Left cardiac atrium (tissue), 4 donors: ENCODE measurements at places on chromosomes 3 and 15. TPM values are rescaled to one million over a fixed set of nuclear protein-coding genes. Genes with fewer than 3 reads are reported as not detected.

- DNase-seq: no peak
Measured at GRCh38 chr15:66822114-66822513, 120.1 kb downstream of the SMAD6 start.

DNA sequence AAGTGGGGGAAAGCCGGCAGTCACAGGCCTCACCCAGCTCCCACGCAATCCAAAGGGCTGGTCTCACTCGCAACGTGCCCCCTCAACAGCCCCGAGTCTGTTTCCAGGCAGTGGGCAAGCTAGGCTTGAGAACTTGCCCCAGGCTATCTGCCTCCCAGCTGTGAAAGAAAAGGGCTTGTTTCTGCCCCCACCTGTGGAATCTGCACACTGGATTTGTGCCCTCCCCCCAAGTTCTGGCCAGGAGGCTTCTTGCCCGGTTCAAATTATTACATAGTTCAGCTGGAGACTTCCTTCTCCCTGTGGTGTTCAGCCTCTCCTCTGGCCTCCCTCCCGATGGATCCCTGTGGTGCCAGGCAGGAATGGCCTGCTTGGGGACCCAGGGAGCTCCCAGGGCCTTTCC lies 283.9 kb upstream of the LYSMD4 start:
- DNase-seq: no peak

DNA sequence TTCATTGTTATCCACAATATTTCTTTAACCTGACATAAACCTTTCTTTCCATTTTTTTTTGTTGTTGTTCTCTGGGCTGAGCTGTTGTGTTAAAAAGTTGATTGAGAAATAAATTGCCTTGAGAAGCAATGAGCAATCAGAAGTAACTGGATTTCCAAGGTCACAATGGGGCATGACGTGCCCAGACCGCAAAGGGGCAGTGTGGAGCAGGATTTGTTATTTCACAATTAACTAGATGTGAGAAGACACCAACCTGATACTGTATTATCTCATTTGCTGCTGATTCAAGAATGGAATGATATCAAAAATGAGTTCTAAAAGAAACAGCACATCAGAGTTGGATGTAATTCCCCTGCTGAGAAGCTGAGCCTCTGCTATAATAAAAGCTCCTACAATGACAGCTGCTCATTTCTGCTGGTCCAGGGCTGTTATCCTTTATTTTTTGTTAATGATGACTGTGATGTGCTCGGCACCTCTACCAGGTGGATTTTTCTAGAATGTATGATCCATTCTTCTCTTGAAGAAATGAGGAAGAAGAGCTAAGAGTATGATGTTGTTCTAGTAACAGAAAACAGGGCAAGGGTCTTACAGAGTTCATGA lies 28.1 kb downstream of the CPNE4 start:
- no peak for DNase-seq

RARRES1 gene
- 117 TPM for total RNA-seq

WDR93 gene
- not detected for total RNA-seq

DNA sequence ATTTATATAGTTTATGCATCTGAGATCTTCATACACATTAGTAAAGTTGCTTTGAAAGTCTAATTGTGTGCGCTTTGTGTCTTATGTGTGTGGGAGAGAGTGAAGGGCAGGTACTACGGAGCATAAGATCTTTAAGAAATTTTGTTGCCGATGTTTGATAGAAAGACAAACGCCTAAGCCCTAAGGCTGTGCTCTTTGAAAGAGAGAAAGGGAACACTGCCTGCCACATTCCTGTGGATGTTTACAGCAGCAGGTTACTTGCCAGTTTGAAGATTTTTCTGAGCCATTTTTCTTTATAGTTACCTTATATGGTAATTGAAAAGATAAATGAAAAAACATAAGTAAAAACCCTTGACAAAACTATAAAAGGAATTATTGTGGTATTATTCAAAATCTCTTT lies 17.0 kb downstream of the DTWD1 start:
- DNase-seq: no peak

DNA sequence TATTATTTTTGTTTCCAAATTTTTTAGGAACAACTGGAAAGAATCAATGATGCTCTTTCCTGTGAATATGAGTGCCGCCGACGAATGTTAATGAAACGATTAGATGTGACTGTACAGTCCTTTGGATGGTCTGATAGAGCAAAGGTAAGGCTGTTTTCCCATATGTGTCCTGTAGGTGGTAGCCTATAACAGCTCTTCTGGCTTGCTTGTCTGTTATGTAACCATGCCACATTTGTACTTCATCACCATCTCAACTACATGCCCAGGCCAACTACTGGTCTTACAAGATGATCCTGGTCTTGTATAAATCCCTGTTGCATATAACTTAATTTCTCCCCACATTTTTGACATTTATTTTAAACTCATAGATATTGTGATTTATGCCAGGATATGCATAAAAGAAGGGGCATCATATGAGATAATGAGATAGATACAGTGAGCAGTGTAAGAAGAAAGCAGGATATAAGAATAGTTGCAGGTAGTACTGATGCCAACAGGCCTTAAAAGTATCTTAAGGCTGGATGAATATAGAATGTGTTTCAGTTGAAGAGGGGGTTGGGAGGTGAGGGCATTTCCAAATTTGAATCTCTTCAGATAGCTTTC lies 20.3 kb downstream of the FAM98B start:
- DNase-seq: no peak

USP8 gene
- total RNA-seq: 46.7 TPM

DNA sequence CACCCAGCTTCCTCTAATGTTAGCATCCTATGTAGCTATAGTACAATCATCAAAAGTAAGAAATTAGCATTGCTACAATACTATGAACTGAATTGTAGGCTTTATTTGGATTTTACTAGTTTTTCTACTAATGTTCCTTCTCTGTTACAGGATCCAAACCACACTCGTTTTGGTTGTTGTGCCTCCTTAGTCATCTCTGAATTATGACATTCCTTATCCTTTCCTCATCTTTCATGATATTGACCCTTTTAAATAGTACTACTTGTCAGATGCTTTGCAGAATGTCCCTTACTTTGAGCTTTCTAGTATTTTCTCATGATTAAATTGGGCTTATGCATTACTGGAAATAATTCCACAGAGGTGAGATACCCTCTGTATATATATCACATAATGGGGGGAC lies 265.4 kb downstream of the VPS13C start:
- no peak for DNase-seq

- DNase-seq: no peak
Measured at GRCh38 chr15:85744579-85744978, 50.1 kb downstream of the KLHL25 start.

- DNase-seq: no peak
Measured at GRCh38 chr3:128195802-128196201, 42.5 kb downstream of the EEFSEC start.

IGSF11 gene
- 2.2 TPM for total RNA-seq

DNA sequence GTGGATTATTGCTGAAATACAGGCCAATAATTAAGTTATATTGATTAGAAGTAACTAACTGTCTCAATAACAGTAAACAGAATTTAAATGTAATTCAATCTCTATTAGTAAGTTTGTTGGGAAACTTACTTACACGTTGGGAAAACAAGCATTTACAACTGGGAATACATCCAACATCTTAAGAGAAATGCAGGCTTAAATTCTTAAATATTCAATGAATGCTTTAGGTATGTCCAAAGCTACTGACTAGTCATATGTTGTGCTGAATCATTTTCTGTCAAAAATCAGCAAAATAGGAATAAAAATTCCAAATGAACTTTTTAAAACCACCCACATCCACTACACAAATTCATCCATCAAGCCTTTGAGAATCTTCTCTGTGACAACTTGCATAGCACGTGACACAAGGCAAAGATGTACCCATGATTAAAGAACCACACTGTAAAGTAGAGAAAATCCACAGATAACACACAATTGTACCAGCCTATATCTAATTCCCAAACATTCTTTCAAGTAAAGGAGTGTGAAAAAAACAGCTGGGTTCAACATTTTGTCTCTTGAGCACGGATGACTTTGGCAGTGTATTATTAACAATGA lies 60.0 kb downstream of the NMNAT3 start:
- DNase-seq: no peak

DNA sequence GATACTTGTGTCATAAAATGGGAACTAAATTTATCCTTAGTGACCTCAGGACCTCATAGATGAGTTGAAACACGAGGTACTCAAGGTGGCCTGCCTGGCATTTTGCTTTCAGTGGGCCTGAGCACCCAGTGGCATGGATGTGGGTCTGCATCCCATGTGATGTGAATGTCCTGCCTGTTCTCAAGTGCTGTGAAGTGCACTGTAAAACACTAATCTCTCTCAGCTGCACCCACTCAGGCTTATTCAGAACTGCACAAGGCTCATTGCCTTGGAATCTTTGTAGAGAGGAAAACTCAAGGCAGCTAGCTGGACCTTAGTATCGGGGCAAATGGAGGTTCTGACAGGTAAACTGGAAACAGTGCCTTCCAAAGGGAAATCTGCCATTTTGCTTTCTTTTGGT lies 767.0 kb downstream of the TUSC7 start:
- DNase-seq: no peak

DNA sequence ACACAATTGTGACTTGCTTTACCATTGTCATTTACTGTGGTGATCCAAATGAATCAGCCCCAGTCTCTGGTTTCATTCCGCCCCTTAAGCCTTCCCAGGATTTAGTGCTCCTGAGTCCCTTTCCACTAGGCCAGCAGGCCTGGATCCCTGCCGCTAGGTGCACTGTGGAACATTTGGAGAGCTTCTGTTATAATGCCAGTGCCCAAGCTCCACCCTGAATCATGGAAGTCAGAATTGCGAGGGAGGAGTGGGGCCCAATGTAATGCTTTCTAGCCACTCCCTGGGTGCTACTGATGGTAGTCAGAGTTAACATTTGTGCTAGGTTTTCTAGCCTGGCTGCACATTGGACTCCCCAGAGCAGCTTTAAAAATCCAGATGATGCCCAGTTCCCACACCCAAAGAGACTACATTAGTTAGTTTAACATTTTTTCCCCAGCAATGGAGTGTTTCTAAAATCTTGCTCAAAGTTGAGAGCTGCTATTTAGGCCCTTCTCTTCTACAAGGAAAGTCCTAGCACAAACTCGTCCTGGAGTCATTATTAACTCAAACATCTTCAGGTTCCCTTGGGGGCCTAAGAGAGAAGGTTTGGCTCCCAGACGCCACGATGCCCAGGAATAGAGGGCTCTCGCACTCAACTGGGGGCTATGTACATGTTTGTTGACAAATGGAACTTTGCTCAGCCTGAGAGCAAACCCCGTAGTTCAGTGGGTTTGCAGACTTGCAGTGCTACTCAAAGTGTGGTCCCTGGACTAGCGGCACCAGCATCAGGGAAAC lies 366.7 kb upstream of the PROK2 start:
- DNase-seq: no peak
